Psoas muscle (tissue), 8 donors: ENCODE measurements at places on chromosomes 6 and 20. TPM values are rescaled to one million over a fixed set of nuclear protein-coding genes. Genes with fewer than 3 reads are reported as not detected.

GRCh38 chr6:165204807-165205545 is 104.4 kb downstream of the C6orf118 start:
- no peak for DNase-seq

- DNase-seq: no peak
Observed at GRCh38 chr20:41426086-41426830, 59.6 kb upstream of the EMILIN3 start.

DNA sequence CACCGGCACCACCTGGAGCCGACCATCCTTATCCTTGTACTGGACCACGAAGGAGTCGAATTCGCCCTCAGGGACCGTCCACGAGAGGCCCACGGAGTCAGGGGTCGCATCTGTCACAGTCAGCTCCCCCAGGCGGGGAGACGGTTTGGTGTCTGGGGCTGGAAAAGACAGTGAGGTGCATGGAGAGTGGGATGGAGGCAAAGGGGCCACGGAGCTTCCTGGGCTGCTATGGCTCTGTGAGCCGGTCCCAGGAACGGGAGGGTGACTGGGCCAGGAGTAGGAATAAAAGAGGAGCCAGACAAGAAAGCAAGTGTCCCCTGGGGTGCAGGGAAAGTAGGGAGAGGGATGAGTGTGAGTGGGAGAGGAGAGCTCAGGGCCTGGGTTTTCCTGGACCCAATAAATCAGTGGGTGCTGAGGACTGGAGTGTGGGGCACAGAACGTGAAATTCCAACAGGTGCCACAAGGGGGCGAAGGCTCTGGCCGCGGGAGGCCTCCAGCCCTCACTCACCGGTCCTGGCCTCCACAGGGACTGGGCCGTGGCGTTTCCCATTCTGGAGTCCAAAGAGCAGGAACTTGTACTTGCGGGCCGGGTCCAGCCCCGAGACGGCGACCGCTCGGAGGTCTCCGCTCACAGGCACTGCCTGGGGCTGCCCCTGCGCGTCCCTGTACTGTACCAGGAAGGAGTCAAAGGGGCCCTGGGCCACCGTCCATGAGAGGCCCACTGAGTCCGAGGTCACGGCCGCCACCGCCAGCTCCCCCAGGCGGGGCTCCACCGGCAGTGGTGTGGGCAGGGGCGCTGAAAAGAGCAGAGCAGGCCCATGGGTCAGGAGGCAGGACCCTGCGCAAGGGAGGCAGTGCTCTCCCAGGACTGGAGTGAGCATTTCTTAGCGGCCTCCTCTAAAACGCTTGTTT is 9.9 kb downstream of the CYP21A2 start:
- DNase-seq: peak; percentile 78

Gene CLDN20
- polyA plus RNA-seq: not detected

- no peak for DNase-seq
Observed at GRCh38 chr6:44474643-44475042, 87.1 kb downstream of the CDC5L start.

DNA sequence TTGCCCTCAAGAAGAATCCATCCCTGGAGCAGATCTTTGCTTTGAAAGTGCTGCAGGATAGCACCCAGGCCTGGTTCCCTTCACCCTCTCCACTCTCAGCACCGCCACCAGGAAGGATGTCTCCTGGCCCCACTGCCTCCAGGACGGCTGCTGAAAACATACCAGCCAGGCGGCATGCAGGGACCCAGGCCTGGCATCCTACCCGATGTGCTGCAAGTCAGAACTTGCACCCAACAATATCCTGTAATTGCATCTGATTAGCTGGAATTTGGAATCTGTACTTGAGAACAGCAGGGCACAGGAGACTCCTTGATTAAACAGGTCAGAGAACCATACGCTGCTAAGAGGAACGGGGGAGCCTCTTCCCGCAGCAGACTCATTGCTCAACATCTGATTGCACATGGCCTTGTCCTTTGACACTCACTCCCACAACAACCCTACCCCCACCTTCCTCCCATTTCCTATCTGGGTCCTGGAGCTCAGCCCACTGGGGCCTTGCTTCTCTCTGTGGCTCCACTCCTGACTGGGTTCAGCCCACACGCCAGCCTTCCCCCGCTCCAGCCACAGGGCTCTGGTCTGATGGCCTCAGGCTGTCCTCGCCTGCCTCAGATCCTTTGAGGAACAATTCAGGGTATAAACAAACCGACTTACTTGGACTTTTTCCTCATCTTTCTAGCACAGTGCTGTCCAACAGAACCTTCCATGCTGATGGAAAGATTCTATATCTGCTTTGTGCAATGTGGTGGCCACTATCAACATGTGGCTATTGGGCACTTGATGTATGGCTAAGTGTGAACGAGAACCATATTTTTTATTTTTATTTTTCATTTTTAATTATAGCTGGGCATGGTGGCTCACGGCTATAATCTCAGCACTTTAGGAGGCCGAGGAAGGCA is 78.0 kb downstream of the FGD2 start:
- peak; percentile 63 for DNase-seq
